ENCODE measurements at places on chromosomes 3 and 15.

DNA sequence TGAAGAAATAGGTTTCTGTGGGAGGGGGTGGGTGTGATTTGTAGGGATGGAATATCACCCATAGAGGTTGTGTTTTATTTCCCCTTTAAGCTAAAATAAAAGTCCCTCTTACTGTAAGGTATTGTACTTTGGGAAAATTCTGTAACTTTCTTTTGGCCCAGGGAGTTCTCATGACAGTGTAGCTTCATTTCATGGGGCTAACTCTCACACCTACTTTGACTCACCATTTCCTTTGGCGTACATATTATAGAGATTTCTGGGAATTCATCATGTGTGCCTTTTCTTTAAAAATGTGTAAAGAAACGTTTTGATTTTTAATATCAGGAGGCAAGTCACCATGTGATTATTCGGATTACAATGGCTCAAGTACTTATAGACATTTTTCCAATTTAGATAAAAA, 477.7 kb upstream of the CFAP20DC start:
- no peak for DNase-seq

- no peak for DNase-seq
These were observed 7.5 kb downstream of the DTWD1 start for GRCh38 chr15:49628379-49628778.

DNA sequence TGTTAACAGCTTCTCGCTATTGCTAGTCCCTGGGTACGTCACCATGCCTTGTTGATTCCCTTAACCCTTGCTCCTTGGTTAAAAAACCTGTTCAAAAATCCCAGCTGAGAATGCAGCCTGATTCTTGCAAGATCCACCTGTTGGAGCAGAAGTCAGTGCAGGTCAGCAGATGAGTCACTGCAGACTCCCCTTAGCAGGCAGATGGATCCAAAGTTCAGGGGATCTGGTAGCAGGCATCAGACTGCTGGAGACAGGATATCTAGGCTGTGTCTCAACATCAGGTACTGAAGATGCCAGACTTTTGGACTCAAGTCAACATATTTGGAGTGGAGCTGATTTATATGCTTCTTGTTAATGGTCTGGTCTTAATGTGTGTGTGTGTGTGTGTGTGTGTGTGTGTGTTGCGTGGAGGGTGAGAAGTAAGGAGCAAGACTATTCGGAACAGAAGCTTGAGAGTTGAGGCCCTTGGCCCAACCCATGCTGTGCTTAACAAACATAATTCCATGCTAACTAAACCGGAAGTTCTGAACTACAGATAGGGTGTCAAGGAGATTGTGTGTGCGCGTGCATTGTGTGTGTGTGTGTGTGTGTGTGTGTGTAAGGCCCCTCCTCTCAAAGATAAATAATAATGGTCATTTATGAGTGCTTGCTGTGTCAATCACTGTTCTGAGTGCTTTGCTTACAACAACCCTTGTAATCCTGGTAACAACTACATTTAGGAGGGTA, 1.0 kb upstream of the C3orf52 start:
- DNase-seq: no peak

GRCh38 chr15:51776952-51777569, 25.7 kb downstream of the TMOD2 start:
- DNase-seq: peak; percentile 65

DNA sequence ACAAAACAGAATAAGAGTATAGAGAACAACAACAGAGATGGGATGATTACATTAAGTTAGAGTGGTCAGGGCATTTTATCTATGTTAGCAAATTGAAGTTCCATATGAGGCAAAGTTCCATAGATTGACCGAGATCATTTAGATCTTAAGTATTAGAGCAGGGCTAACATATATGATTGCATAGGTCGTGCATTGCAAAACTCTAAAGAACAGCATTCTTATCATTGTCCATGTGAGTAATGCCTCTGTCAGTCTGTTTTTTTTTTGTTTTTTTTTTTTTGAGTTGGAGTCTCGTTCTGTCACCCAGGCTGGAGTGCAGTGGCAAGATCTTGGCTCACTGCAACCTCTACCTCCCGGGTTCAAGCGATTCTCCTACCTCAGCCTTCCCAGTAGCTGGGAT, 341.7 kb upstream of the KCNH8 start:
- peak; percentile 15 for DNase-seq

- DNase-seq: no peak
These were observed 51.8 kb downstream of the SLC12A8 start for GRCh38 chr3:125160606-125161371.

GRCh38 chr15:88832820-88833730, 29.8 kb downstream of the ACAN start:
- no peak for DNase-seq

- no peak for DNase-seq
These were observed 8.6 kb downstream of the GABRR3 start for GRCh38 chr3:98026425-98027084.

GRCh38 chr3:128073185-128073725, 21.0 kb downstream of the SEC61A1 start:
- no peak for DNase-seq

GRCh38 chr15:76776480-76776879, 128.7 kb downstream of the SCAPER start:
- DNase-seq: peak; percentile 36

DNA sequence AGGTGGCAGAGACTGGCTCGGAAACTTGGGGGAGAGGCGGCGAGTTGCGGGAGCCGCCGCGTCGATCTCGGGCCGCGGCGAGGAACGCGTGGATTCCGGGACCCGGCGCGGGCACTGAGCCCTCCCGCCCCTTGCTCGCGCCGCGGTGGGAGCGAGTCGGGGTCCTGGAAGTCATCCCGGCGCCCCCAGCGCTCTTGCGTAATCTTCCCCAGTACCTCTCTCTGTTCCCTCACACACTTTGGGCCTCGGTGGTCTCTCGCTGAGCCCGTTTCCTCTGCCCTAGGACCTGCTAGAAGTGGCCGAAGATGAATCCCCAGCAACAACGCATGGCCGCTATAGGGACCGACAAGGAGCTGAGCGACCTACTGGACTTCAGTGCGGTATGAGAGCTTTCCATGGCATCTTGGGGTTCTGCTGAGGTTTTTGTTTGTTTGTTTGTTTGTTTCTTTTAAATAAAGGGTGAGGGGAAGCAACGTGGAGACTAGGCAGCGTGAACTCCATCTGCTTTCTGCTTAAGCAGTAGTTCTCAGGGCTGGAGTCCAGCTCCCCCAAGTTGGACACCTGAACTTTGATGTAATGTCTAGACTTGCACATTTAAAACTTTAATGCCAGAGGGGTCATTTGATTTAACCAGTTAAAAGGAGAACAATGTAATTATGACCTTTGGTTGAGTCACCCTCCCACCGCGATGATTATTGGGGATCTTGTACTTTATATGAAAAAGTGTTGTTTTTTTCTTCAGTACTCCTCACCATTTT, 1.3 kb downstream of the TCF12 start:
- DNase-seq: peak; percentile 52

- DNase-seq: peak; percentile 87
These were observed 10.5 kb upstream of the BUB1B start for GRCh38 chr15:40150163-40150925.

DNA sequence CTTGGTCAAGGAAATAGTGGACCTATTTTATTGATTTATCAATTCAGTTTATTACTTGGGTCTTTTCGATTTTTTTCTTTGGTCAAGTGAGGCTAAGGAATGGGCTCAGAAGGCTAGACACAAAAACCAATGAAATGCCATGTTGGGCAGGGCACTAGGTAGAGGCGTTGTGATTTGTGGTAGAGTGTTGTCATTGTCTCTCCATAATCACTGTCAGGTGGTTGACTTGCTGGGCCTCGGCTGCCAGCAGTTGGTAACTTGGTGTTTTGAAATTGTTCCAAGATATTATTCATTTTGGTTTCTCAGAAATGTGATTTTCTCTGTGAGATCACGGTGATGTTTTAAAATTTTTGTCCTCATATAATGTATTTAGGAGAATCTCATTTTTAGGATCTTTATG, 173.6 kb downstream of the KLHL25 start:
- no peak for DNase-seq

GRCh38 chr15:57521503-57521902, 70.2 kb upstream of the MYZAP start:
- no peak for DNase-seq

GRCh38 chr3:150544041-150544440, 2.3 kb downstream of the SERP1 start:
- peak; percentile 83 for DNase-seq

DNA sequence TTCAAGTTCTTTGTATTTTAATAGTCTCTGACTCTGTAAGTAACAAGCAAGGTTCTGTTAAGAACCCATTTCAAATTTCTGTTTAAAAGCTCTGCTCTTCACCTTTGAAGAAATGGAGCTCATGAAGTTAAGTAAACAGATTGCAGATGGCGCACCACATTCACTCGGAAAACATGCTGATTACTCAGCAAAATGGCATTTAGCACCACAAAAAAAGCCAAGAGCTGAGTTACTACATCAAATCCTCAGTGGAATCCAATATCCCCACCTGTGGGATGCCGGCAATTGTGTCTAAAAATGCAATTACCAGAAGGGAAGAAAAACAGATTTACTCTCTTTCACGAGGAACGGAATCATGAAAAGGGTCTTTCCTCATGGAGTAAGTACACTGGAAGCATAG, 758.0 kb downstream of the NTRK3 start:
- DNase-seq: peak; percentile 61

DNA sequence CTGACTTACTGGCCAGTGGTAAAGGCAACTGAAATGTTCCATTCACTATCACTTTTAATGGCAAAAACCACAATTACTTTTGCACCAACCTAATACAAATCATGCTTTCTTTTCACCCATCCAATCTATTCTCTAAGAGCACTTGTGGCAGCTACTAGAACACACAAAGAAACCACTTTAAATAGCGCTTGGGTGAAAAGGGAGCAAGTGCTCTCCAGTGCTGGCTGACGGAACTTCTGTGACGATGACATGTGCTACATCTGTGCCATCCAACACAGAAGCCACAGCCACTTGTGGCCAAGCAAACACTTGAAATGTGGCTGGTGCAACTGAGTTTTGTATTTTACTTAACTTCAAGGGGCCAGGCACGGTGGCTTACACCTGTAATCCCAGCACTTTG, 18.9 kb downstream of the SH3BP5 start:
- DNase-seq: no peak

DNA sequence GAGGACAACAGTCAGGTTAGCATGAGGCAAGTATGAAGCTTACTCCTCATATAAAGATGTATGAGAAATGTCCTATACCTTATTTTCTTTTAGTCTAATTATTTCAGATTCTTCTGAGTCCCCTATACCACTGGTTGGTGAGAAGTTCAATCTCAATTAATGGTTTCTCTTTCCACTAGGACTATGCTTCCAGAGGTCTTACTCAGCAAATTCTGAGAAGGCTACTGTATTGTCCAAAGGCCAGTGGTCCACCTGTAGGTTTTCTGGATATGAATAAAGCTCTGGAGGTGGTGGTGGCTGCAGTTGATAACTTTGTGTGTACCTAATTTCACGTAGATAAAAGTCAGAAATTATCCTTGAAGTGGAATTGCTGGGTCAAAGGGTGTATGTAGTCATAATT, 149.4 kb downstream of the EPHB1 start:
- DNase-seq: no peak

DNA sequence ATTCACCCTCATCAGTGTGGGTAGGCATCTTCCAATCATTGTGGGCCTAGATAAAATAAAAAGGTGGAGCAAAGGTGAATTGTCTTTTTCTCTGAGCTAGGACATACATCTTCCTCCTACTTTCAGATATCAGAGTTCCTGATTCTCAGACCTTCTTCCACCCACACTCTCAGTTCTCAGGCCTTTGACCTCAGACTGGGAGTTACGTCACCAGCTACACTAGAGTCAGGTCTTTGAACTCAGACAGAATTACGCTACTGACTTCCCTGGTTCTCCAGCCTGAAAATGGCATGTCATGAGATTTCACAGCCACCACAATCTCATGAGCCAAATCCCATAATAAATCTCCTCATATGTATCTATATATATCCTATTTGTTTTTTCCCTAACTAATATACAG, 39.0 kb downstream of the STRIT1 start:
- DNase-seq: no peak

- peak; percentile 95 for DNase-seq
These were observed 141.2 kb upstream of the SLC7A14 start for GRCh38 chr3:170726976-170727661.

DNA sequence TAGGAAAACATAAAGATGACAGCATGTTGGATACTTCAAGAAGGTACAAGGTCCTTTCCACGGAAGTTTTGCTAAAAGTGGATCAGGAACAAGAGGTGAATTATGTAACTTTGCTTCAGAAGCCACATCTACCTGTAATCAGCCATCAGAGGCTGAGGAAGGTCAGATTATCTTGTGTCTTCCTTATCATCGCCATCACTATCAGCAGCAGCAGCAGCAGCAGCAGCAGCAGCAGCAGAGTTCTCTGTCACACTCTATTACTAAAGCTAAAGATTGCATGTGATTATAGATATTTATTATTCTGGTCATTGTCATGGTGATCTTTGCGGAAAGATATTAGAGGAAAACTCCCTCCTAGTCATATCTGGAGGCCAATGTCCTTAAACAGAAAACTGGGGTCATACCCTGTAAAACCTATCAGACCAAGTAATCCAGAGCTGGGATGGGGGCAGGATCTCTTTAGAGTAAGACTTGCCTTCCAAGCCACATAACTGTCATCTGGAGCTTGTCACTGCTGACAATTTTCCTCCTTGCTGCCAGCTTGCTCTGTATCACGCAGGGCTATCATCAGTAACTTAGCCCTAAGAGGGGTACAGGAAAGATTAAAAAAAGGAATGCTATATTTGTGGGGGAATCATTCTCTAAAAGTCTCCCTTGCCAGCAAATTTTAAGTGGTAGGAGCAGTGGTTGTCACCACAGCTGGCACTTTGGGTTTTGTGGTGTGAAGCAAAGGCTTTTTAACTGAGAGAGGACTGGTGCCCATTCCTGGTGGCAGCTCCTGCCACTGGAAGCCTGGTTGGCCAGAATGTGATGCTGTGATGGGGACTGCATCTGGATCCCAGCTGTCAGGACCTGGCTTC, 130.9 kb upstream of the RASGRP1 start:
- DNase-seq: no peak
